ENCODE measurements at places on chromosomes 1 and 21.

DNA sequence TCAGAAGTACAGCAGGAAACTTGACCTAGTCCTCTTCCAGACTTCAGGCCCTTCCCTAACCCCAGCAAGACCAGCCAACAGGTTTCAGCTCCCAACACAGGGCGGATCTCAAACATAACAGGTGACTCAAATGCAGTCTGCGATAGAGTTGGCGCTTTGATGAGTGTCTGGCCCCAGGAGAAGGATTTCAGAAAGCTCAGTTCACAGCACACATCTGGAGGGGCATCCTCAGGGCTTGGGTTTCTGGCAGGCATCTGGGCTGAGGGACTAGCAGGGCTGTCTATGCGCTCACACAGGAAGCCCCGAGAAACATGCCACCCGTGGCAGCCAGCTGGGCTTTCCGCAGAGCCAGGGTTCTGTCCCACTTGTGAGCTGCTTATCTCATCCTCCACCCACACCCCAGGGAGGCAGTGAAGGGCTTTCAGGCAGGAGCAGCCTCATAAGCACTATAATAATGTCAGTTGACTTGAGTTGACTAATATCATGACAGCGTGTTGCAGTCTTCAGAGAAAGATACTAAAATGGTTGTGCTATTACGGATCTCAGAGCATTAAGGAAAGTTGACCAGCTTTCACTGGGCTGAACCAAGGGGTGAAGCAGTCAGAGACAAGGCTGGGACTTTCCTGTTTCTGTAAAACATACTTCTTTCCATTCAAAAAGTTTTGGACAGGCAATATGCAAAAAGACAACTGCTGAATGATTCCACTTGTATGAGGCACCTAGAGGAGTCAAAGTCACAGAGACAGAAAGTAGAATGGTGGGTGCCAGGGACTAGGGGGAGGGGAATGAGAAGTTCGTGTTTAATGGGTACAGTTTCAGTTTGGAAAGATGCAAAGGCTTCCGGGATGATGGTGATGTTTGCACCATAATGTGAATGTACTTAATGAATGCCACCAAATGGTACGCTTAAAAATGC is 233.0 kb upstream of the IRF2BP2 start:
- peak; percentile 59 for DNase-seq

DNA sequence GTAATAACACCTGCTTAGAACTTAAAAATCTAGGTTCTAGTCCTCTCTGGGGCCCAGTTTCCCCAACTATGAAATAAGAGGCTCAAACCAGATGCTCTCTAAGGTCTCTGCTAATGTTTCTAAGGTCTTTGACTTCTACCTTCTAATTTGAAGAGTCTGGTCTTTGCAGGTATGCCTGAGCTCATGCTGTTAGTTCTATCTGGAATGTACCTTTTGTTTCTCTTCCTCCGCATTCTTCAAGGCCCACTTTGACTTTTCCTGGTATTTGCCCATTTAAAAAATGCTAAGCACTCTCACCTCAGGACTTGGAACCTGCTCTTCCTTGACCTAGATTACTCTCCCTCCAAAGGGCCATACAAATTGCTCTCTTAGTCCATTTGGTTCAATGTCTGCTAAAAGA is 13.5 kb downstream of the SLC35D1 start:
- no peak for DNase-seq

GRCh38 chr1:225848030-225848955 is 33.9 kb downstream of the TMEM63A start:
- DNase-seq, result no peak

DNA sequence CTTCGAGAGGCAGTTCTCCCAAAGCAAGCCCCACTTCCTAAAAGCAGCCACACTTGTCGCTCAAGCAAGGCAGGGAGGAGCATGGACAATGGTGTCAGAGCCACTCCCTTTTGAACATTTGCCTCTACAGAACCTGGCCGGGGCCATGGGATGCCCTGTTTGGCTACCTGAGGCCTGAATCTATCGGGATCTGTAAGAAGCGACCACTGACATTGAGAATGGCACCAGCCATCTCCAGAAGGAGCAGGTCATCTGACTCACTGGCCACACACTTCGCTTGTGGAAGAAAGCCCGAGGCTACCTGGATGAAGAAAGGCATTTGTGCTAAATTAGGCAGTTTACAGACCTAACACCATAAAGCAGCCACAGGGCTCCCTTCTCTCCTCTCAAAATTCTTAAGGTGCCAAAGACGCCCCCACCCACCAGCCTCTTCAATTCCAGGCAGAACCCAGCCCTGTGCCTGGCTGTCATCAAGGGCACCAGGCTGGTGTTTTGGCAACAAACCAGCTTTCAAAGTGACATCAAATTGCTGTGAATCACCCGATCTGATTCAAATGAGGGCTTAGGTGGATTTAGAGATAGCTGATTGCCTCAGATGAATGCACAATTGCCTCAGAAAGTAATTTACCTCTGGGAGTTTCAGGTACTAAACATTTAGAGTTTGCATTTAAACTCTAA is 104.8 kb downstream of the ETS2 start:
- DNase-seq, result no peak

GRCh38 chr1:228465571-228466146 is 21.5 kb upstream of the RNF187 start:
- peak; percentile 52 for DNase-seq

DNA sequence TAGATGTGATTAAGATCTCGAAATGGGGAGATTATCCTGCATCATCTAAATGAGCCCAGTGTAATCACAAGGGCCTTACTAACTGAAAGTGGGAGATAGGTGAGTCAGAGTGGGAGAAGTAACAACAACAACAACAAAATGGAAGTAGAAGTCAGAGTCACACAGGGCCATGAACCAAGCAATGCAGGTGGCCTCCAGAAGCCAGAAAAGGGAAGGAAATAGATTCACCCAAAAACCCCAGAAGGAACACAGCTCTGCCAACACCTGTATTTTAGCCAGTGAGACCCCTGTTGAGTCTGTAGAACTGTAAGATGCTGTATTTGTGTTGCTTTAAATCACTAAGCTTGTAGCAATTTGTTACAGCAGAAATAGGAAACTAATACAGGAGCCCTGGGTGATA is 4.1 kb downstream of the TAGLN2 start:
- DNase-seq, result no peak
